ENCODE measurements at places on chromosomes 11 and 22.
A peak's percentile ranks its signal among the peaks of the same experiment; 100 is the strongest.

DNA sequence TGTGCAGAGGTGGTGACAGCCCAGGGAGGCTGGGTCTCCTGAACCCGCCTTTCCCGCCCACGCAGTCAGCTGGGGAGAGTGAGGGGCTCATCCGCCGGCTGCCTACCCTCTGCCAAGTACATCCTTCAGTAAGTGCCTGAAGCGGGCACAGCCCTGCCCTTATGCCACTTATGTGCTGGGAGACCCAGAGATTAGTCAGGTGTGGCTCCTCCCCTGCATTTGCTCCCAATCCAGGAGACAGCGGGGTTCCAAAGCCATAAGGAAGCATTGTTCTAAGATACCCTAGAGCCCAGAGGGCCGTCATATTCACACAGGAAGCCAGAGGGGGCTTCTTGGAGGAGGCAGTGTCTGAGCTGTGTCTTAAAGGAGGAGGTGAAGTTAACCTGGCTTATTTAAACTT is 5.8 kb upstream of the PPP6R3 start:
- DNase-seq: no peak

DNA sequence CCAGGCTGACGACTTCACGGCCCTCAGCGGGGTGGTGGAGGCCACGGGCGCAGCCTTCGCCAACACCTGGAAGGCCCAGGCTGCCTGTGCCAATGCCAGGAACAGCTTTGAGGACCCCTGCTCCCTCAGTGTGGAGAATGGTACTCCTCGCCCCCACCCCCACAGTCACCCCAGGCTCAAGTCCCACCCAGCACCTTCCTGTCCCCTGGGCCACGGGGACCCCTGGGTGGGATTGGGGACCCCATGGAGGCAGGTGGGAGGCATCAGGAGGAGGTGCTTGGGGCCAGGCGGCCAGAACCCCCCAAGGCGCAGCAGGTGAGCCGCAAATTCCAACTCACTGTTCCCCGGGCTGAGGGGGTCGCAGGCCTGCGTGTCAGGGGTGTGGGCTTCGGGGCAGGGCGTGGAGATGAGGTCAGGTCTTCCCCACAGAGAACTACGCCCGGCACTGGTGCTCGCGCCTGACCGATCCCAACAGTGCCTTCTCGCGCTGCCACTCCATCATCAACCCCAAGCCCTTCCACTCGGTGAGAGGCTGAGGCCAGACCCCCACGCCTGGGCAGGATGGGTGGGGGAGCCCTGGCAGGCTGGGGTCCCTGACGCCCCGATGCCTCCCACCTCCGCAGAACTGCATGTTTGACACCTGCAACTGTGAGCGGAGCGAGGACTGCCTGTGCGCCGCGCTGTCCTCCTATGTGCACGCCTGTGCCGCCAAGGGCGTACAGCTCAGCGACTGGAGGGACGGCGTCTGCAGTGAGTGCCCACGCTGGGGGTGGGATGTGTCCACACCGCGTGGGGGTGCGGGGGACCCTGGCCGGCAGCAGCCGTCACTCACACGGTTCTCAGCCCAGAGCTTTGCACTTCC is 9.4 kb downstream of the MUC5B start:
- DNase-seq: no peak

- DNase-seq: no peak
Observed at GRCh38 chr11:122240638-122241037, 124.6 kb upstream of the BLID start.

DNA sequence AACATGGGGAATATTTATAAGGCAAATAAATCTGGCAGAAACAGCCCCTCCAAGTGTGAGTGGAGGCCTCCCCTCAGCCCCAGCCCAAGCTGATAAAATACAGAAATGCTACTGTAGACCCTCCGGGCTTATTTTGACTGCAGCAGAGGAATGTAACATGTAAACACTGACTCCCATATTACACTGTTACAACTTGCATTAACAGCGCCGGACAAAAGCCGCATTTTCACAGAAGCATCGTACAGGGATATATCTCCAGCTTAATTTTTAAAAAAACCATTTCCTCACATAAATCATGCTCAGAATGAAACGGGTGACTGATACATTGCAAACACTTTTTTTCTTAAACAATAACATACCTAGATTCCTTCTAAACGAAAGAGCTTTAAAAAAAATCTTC is 36.6 kb upstream of the COMT start:
- no peak for DNase-seq

- no peak for DNase-seq
Observed at GRCh38 chr11:105144887-105145286, 5.3 kb upstream of the CARD18 start.

GRCh38 chr11:13318498-13319295 is 41.1 kb downstream of the BMAL1 start:
- no peak for DNase-seq

DNA sequence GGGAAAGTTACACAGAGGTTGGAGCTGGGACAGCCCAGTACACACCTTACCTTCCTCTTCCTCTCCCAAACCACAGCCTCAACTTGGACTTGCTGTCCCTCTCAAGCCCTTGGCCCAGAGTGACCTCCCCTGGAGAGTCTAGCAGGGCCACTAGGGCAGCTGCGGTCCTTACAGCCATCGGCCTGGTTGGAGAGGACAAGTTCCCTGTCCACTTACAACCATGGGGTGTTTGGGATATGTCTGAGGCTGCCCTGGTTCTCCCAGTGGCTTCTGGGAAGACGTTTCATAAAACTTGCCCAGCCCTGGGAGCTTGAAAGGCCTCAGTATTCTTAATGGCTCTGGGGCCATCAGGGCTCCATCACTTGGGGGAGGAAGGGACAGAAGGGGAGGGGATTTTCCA is 13.1 kb upstream of the DGKZ start:
- DNase-seq: no peak

GRCh38 chr11:1335811-1336761 is 26.7 kb upstream of the TOLLIP start:
- DNase-seq: peak; percentile 52

- DNase-seq: peak; percentile 65
Observed at GRCh38 chr11:107565219-107565937, at the start of gene ALKBH8. Gene ALKBH8 (minus strand): TSS chr11:107565735. CDS start chr11:107560893, 4,842 bp downstream.

Data from T follicular helper cell (primary cell).